Occipital lobe (tissue), 3 donors: ENCODE measurements at places on chromosomes 7 and 10.

DNA sequence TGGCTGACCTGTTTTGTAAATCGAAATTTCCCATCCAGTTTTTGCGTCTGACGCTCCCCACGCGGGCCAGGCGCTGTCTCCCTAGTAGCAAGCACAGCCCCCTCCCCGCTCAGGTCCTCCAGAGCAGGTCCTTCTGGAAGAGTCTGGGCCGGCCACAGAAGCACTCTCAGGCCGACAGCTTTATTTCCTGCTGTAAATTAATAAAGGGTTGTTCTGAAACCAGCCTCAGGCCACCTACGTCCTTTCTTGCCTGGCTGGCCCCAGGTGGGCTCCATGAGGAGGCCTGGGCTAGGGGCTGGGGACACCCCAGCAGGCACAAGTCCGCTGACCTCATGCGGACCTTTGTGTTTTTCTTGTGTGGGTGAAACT lies 35.2 kb downstream of the CAMK2B start:
- no peak for DNase-seq

DNA sequence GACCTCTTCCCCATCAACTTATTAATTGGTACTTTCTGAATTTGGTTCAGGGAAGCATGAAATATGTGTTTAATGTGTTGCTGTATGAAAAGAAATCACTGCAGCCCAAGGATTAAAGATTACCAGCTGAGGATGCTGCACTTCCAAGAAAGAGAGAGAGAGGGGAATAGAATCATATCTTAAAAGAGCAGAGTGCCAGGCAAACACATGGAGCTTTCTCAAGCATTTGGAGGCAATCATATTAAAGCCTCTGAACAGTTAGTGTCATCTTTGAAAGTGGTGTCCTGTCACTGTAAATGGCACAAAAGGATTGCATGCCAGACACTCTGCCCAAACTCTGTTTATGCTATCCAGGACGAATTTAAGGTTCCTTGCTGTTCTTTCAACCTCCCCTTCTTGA lies 386.7 kb downstream of the SORCS1 start:
- DNase-seq = no peak

GRCh38 chr7:151317936-151318335 lies 23.7 kb upstream of the NUB1 start:
- DNase-seq = no peak

GRCh38 chr10:120542591-120542990 lies 85.6 kb downstream of the PLPP4 start:
- no peak for DNase-seq

- DNase-seq = no peak
Observed at GRCh38 chr7:43117095-43117494, 4.6 kb downstream of the HECW1 start.
